ENCODE measurements at places on chromosomes 4 and X.
A peak's percentile ranks its signal among the peaks of the same experiment; 100 is the strongest.

DNA sequence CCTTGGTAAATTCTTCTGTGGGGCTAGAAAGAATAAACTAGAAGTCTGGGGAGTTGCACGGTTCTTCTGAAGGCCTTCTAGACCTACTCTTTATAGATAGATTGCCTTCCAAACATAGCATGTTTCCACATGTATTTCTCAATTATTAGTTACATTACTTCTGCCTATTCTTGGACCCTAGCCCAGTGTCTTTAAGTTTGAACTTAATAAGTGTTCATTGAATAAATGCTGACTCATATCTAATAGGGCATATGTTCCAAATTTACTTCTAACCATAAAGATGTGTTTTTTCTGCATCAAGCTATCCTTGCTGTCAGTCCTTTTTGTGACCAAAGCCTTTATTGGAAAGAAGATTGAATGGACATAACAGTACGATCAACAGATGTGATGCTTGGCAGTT, 503.6 kb upstream of the ZFP42 start:
- DNase-seq = no peak

DNA sequence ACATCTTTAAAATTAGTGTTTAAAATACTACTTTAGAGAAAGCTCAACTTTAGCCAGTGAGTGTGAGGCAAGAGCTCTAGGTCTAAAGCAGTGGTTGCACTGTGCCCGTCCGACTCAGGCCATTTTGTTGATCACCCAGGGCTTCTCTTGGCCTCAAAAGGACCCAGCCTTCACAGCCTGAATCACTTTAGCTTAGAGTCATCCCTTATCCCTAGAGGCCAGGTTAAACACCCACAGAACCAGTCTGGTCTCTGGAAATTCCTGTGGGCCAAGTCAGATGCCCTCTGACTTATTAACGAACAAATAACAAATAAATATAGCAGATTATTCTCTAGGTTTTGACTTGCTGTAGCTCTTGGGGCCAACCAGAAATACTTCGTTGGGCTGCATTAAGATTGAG, 102.3 kb downstream of the WWC2 start:
- DNase-seq = no peak

DNA sequence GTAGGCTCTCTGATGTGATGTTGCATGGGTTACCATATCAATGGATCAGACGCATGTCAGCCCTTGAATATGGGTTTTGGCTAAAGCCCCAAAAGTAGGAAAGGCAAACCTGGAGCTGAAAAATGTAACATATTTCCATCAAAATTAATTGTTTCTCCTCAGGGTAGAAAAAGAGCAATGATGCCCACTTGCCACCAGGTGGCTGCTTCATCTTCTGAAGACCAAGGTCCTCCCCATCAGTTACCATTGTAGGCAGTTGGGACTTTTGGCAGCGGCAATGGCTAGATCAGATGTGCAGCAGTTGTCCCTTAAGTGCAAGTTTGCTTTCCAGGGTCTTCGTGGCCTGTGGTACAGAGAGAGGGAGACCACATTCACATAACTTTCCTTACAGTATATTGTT, 118.2 kb downstream of the NAF1 start:
- DNase-seq = no peak

DNA sequence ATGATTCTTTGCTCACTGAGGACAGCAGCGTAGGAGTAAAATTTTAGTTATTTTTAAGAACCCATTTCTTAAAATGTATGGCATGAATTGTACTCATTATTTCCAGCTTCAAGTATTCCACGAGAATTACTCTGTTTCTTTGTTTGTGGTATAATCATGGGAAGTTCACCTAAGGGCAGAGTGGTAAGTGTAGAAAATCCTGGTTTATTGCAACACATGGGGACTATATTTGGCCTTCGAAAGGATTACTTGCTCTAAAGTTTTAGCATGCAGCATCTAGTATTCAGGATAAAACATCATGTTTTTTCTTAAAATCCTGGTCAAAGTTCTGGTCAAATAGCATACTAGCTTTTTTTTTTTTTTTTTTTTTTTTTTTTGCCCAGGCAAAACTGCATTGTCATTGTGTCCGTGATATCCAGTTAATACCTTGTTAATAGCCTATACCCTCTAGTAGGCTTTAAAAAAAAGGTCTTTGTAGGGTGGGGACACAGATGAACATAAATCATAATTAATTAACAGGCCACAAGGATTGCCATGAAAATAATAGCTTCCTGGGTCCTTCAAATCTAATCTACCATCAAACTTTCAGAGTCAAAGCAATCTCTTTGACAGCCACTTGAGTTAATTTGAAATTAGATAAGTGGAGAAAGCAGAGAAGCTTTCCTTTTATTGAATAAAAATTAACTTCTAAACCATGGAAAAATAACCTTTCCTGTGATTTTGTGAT, 44.6 kb upstream of the VEGFC start:
- peak; percentile 62 for DNase-seq

- DNase-seq = no peak
These were observed 648.3 kb downstream of the GABRG1 start for GRCh38 chr4:45475548-45475947.

DNA sequence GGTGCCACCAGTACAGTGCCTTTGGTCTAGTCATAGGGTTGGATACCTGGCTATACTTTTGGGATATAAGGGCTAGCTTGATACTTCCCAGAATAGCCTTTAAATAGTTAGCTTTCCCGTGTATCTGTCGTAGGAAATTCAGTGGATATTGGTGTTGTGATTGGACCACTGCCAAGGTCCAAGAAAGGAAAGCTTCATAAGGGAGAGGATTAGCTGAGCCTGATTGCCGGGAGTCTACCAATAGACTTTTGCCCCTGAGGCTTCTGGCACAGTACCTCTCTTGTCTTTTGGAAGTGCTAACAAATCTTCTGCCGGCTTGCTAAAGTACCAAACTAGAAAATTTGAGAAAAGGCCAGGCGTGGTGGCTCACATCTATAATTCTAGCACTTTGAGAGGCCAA, 350.6 kb downstream of the CHIC1 start:
- no peak for DNase-seq

- DNase-seq = no peak
These were observed 50.2 kb downstream of the MGST2 start for GRCh38 chr4:139715746-139716391.

DNA sequence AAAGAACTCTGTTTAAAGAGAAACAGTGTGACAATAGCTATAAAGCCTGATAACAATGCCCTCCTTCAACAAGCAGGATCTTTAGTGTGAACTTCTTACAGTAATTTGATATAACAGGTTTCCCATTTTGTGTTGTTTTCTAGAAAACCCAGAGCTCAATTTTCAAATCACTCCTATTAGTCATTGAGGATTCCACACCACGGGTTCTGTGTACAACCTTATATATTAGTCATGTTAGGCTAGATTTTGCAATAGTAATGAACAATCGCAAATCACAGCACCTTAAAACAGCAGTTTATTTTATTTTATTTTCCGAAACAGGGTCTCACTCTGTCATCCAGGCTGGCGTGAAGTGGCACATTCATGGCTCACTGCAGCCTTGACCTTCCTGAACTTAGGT, 1020.9 kb upstream of the INTU start:
- no peak for DNase-seq

DNA sequence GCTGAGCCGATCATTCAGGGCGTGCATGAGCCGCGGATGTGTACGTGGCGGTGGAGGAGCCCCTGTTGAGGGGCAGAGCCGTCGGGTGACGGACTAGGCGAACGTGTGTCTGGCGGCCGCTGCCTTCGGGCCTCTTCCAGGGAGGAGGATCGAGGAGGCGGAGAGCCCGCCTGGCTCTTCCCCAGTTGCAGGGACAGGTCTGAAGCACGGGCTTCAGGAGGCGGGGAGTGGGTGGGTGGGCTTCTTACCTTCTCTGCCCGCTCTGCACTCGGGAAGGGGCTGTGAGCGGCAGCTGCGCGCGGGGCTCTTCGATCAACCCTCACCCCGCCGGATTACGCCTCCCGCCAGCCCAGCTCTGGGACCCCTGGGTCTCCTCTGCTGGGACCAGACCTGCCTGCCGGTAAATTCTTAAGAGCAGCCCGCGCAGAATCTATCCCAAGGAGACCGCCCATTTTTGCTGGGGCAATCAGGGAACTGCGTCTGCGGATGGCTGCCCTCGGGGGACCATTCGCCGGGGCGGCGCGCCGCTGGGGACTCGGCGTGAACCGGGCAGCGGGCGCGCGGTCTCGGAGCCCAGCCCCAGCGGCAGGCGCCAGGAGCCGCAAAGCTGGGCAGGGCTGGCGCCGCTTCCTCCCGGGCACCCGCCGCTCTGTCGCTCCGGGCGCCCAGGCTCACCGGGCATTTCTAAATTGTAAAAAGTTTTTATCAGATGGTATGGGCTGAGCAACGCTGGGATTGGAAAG, 4.9 kb downstream of the PLAC8 start:
- no peak for DNase-seq

DNA sequence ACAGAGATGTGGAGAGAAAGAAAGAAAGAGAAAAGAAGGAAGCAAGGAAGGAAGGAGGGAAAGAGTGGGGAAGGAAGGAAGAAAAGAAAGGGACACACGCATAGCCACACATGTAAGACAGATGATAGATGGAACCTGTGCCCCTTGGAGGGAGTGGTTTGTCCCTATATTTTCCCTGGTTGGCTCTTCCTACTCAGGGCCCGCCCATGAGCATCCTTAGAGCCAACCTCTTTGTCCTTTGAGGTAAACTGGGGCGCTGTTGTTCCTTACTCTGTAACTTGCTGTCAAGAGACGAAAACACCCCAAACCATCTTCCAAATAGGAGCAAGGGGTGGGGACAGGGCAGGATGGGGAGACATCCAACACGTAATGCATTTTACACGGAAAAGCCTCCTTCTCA, 220.9 kb downstream of the MAML3 start:
- no peak for DNase-seq

DNA sequence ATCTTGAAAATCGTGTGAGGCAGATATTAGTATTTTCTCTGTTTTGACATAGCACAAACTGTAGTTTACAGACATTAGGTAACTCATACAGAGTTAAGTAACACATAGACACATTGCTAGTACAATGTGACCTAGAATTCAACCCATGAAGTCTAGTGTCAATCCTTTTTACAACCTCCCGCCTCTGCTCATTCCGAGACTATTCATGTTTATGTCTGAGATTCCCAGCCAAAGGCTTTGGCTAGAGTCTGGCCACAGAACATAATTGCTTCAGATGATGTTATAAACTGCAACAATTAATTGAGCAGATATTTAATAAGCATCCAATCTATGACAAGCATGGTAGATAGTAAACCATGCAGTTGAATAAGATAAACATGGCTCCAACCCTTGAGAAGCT, 841.0 kb downstream of the STIM2 start:
- no peak for DNase-seq

DNA sequence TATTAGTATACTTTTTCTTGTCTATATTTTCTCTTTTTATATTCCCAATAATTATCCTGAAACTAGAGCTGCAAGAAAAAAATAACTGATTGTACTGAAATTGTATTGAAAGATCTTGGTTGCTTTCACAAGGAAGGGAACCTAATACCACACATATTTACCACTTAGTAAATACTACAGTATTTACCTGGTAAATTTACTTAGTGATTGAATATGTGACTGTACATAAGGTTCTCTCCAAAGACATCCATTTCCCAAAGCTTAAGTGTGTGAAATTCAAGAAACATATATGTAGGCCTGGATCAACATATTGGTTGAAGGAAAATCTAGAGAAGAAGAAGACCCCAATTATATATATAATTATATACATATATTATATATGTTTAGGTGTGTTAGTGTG, 1272.7 kb downstream of the C4orf33 start:
- DNase-seq = no peak

DNA sequence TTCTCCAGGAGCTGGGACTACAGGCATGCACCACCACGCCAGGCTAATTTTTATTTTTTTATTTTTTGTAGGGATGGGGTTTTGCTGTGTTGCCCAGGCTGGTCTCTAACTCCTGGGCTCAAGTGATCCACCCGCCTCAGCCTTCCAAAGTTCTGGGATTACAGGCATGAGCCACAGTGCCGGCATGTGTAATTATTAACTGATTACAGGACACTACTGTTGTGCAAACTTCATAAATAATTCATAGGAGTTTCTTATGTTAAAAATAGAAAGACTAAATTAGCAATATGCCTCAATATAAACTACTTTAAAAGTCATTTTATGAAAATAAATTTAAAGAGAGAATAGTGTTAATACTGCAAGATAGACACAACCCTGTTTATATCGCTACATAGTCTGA, 221.9 kb downstream of the SNCA start:
- DNase-seq = no peak

DNA sequence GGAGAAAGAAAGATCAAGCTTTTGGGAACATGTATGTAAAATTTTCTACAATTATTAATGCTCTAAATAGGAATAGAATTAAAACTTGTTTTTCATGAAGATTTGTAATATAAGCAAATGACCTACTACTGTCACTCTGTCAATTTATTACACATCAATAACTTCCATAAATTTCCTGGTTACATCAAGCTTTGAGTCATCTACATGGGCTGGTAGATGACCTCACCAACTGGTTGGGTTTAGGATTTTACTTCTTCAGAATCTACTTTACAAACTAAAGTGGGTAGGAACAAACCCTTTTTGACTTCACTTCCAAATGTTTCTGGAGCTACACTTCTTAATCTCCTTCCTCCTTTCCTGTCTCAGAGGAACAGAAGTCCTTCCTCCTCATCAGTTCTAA, 12.0 kb upstream of the LRAT start:
- DNase-seq = no peak

GRCh38 chr4:102757681-102758080, 3.1 kb downstream of the MANBA start:
- no peak for DNase-seq

DNA sequence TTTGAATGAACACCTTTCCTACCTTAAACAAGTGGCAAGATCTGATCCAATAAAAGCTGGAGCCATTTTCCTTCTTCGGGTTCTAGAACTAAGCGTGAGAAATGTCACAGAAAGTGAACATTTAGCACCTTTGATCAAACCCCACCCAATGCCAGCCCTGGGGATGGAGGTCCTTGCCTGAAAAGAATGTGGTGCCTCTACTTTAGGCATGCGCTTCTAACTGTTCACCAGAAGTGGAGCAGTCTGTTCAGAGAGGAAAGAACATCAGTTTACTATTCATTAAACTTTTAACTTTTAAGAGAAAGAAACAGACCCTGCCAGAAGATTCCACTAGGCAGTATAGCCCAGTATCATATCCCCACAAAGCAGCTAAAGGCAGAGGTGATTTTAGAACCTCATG, 75.9 kb downstream of the INTS12 start:
- DNase-seq = no peak

DNA sequence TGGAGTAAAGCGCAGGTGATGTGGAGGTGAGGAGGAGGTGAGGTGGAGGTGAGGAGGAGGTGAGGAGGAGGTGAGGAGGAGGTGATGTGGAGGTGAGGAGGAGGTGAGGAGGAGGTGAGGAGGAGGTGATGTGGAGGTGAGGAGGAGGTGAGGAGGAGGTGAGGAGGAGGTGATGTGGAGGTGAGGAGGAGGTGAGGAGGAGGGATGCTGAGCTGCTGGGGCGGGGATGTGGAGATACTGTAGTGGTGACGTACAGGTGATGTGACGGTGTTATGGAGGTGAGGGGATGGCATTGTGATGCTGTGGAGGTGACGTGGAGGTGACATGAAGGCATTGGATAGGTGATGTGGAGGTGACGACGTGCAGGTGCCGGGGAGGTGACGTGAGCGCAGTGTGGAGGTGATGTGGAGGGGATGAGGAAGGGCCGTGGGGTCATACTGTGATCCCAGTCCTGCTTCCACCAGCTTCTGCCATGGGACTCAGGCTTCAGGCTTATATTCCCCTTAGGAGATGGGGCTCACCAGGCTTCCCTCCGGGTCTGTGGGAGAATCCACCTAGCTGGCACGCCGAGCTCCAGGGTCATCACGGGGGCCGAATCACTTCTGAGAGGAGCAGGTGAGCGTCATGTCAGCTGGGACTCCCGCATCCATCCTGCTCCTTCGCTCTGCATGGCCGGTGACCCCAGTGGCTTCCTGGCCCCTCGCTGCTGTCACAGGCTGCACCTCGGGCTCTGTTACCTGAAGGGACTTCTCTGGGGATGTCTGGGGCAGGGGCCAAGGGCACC, 47.9 kb upstream of the GRPEL1 start:
- no peak for DNase-seq
